ENCODE measurements at places on chromosomes 13 and 19. TPM values are rescaled to one million over a fixed set of nuclear protein-coding genes. Genes with fewer than 3 reads are reported as not detected.

Gene ARHGAP45
- 4.0 TPM for total RNA-seq

Gene OR7D2
- not detected for total RNA-seq

Gene ZNF420
- total RNA-seq, result 7.3 TPM

Gene ZNF850
- total RNA-seq, result 3.4 TPM

Gene FPR1
- not detected for total RNA-seq

Gene TLE2
- 1.5 TPM for total RNA-seq

Gene CGB2
- not detected for total RNA-seq

Gene PSG7
- total RNA-seq, result not detected

Gene SERP2
- 5.0 TPM for total RNA-seq

Gene ASF1B
- 12.4 TPM for total RNA-seq

Gene IL4I1
- total RNA-seq, result 1.00 TPM

Gene ZNF610
- 5.1 TPM for total RNA-seq

Gene FXYD1
- 0.15 TPM for total RNA-seq

Gene DOCK6
- 5.7 TPM for total RNA-seq

Gene PLK5
- not detected for total RNA-seq

Gene IL17D
- total RNA-seq, result 7.9 TPM

Gene FLT1
- 0.15 TPM for total RNA-seq

Gene ANGPTL8
- total RNA-seq, result not detected

Gene CD70
- not detected for total RNA-seq

Gene CEACAM7
- not detected for total RNA-seq

Gene RAD23A
- 144 TPM for total RNA-seq

Gene KLK12
- not detected for total RNA-seq

Gene COMP
- not detected for total RNA-seq

Gene ZNF616
- total RNA-seq, result 9.0 TPM

Gene CGB3
- total RNA-seq, result not detected

Gene ZNF681
- total RNA-seq, result 1.1 TPM

Gene FFAR1
- total RNA-seq, result not detected

Gene KIR3DL1
- not detected for total RNA-seq

Gene ZNF628
- total RNA-seq, result 2.9 TPM

Gene GPR4
- not detected for total RNA-seq

Gene GPR12
- not detected for total RNA-seq

Gene ZNF540
- total RNA-seq, result 0.69 TPM

Gene MIA
- 7.3 TPM for total RNA-seq

Gene ZNF626
- total RNA-seq, result 12.6 TPM

Gene LYL1
- 7.0 TPM for total RNA-seq

Gene U2AF1L4
- 6.0 TPM for total RNA-seq

Gene VSTM1
- not detected for total RNA-seq

Gene SLC7A9
- total RNA-seq, result not detected

Gene NECTIN2
- 48.7 TPM for total RNA-seq

Gene CASP14
- total RNA-seq, result not detected

Gene KIR2DL4
- not detected for total RNA-seq

Gene CTXN1
- total RNA-seq, result 0.62 TPM

Gene OLFM2
- 5.5 TPM for total RNA-seq

Gene BEST2
- not detected for total RNA-seq

Gene RFX1
- 3.5 TPM for total RNA-seq

Gene ZNF320
- total RNA-seq, result 9.6 TPM

Gene ZNF66
- 5.5 TPM for total RNA-seq
